ENCODE measurements at places on chromosomes 3 and 15.

DNA sequence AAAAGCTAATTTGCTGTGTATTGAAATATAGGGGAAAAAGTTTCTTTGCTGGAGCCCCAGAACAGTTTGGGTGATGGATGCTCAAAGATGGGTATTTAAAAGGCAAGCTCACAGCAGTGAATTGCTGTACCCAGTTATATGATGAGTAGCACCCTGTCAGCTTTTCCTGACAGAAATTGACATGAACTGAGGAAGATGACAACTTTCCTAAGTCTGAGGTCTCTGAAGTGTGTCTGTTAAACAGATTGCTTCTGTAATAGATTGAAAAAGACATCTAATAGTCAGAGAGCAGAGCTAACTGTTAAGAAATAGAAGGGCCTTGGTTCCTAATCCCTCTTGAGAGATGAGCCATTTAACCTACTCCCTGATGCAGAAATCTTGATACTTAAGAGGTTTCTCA lies 1278.0 kb upstream of the ALCAM start:
- DNase-seq: no peak

DNA sequence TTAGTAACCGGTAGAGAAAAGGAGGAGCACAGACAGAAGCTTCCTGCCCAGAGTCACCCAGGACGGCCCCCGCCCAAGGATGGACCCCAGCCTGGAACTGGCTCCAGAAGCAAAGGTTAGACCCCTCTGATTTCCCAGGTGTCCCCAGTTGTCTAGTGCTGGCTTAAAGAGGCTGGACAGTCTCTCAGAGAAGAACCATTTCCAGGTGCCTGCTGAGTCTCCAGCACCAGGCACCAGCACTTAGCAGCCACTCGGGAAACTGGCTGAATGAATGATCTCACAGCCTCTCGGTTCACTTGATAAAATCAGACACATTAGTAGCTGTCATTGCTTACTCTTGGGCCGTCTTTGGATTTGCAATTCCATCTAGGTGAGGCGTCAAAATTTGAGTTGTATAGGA lies 139.7 kb upstream of the HES1 start:
- DNase-seq: no peak

DNA sequence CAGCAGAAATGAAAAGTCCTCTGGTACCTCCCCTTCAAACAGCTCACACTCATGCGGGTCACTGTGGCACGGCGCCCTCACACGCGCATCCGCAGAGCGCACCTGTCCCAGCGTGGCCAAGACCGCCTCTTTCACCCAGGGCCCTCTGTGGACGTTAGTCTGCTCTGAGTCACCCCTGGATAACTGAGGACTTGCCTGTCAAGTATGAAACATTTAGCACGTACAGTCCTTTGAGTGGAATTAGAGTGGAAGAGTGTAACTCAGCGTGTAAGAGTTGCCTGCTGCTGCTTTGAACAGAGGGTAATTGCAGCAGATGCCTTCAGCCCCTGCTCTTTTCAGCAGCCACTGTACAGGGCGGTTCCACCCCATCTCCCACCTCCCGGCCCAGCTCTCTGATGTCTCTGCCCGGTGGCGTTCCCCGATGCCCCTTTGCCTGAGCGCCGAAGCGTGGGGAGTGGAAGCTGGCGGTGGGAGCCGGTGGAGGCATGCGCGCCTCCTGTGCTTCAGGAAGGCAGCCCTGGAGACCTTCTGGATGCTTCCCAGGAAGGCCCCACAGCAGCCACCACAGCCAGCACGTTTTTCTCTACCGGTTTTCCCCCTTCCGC lies 23.0 kb downstream of the CPN2 start:
- DNase-seq: no peak

DNA sequence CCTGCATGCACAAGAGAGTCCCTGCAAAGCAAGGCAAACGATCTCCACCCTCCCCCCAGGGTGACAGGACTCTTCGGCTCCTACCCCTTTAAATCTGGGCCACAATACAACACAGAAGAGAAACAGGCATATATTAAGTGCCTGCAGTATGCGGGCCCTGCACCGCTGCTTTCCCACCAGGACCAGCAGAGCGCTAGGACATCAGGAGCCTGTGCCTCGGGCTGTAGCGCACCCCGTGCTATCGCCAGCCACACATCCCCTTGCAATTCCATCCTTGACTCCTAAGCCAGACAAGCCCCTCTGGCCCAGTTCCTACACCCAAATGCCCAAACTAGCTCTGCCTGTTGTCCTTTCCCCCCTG lies 4.1 kb downstream of the GALNT15 start:
- DNase-seq: no peak

DNA sequence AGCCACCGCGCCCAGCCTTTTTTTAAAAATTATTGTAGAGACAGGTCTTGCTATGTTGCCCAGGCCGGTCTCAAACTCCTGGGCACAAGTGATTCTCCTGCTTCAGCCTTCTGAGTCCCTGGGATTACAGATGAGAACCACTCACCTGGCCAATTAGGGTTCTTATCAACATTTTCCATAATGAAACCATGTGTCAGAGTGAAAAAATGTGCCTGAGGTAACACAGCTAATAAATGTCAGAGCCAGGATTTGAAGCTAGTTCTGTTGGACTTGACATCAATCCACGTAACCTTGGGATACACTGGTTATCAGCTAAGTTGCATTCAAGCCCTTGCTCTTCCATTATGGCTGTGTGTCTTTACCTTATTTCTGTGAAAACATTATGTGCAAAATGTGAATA lies 29.1 kb downstream of the CHST14 start:
- DNase-seq: no peak

DNA sequence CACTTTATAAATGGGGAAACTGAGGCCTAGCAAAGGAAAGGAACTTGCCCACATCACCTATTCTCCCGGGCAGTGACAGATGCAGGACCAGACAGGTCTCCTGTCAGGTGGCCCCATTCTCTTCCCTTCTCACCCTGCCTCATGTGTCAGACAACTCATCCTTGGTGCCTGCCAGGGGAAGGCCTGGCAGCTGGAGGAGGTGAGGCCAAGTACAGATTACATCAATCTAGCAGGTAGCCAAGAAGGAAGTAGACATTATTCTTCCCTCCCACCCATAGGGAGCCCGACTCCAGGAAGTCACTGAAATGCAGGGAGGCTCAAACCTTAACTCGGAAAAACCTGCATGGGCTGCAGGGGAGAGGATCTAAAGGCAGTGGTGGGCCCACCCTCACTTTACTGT lies 39.6 kb downstream of the DAPK2 start:
- DNase-seq: no peak

DNA sequence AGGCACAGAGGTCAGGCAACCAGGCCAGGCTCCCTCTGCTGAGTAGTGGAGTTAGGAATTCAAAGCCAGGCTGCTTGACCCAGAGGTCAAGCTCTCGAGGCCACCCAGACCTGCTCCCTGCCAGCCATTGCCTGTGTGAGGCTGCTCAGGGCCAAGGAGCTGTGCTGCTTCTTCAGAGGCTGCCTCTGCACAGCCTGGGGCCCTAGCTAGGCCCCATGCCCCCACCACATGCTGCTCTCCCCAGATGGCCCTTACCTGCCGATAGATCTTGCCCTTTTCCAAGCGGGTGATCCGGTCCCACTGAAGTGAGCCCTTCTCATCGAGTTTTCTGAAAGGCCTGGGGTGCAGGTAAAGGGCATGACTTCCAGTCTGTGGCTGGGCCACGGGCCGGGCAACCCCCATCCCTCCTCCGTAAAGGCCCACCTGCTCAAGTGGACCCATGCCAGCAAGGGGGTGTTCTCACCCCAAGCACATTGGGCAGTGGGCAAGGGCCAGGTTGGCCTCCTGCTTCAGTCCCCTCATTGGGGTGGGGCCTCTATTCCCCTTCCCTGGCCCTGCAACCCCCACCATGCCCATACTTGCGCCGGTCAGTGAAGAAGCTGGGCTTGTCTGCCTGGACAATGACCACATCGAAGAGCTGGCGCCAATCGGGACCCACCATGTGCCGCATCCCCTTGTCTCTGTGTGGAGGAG lies 6.5 kb downstream of the NT5DC2 start:
- no peak for DNase-seq

DNA sequence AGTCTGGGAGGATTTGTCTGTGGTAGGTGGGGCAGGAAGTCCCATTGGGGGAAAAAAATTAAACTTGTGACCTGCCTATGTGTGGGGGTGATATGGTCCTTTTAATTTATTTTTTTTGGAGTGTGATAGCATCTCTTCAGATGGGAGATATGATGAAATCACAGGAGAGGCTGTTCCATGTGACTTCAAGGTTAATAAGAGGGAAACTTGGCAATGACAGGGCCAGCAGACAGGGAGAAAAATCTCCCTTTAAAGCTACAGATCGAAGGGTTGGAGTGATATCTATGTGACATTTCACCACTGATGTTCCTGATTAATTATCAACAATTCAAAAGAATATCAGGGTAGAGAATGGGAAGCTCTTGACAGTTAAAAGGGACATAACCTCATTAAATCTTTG lies 886.9 kb downstream of the TUSC7 start:
- no peak for DNase-seq

GRCh38 chr3:130699765-130700164 lies 46.9 kb downstream of the PIK3R4 start:
- DNase-seq: no peak

DNA sequence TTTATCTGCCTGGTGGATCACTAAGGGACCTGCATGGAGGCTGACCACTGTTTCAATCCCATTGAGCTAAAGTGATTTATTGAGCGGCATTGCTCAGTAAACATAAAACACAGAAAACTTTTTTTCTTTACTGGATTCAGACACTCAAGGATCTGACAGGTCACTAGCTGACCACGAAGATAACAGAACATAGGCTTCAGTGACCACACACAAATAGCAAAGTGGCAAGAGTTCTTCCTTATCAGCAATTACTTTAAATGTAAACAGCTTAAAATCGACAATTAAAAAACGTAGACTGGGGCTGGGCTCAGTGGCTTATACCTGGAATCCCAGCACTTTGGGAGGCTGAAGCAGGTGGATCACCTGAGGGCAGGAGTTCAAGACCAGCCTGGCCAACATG lies 48.7 kb downstream of the STAG1 start:
- DNase-seq: no peak

DNA sequence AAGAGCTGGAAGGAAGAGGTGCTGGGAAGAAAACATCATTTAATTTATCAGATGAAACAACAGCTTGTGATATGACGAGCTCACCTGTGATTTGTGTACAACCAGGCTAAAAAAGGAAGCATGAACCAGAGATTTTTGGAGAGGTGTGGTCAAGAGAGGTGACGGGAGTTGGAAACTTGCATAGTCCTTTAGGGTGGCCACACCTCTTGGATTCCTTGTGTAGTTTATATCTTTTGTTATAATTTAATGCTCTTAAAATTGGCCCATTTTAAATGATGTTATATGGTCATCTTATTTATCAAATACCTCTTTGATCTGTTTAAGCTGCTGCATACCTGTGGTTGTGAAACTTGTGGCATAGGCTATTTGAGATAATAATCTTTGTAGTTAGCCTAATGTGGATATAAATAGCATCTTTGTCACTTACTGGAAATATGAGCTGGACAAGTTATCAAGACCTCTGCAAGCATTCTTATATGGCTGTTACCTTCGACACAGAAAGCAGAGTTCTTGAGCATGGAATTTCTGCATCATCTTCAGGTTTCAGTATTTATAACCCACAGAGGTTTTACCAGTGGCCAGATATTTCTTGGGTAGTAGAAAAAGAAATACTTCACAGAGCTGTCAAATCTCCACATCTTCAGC lies 49.1 kb downstream of the IL1RAP start:
- no peak for DNase-seq

GRCh38 chr3:155495387-155495786 lies 201.9 kb upstream of the STRIT1 start:
- DNase-seq: no peak

DNA sequence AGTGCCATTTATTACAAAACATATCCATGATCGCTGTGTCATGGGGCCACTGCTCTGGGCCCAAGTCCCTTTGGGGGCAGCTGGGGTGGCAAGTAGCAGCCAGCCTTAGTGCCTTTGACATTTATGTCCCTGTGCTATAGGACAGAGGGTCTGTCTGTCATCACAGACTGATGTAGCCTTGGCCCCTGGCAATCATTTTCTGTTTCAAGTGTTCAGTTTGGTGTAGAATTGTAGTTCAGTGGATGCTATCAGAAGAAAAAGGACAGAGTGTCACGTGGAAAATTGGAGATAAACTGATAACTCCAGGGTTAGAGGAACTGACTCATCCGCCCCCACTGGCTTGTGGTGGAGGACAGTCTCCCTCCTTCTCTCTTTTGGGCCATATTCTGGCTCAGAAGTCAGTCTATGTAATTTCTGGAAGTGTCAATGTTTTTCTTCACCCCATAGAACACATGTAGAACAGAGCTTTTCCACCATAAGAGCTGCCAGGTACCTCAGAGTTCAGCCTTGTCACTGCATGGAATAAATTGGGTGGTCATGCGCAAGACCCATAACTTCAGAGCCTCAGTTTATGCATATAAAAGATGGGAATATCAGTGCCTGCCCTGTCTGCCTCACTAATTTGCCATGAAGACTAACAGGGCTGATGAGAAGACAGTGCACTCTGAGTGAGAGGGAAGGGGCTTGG lies 4.5 kb upstream of the MRPS22 start:
- no peak for DNase-seq

DNA sequence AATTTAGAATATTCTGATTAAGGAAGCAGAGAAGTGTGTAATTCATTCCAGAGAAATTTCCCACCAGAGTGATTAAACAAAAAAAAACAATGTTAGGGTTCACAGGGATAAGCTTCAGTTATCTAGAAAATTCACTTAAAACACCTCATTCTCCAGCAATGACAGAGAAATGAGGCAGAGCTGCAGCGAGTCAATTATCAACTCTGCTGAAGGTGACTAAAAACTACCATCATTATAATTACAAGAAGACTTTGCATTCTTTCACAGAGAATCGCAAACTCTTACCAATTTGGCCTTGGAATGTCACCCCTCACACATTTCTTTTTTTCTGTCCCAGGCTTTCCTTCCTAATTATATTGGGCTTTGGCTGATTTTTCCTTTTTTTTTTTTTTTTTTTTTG lies 117.1 kb downstream of the RAB11A start:
- no peak for DNase-seq

- no peak for DNase-seq
These were observed 4.1 kb downstream of the ZNF717 start for GRCh38 chr3:75781079-75781745.
